ENCODE measurements at places on chromosomes 5 and 9.
A peak's percentile ranks its signal among the peaks of the same experiment; 100 is the strongest.

DNA sequence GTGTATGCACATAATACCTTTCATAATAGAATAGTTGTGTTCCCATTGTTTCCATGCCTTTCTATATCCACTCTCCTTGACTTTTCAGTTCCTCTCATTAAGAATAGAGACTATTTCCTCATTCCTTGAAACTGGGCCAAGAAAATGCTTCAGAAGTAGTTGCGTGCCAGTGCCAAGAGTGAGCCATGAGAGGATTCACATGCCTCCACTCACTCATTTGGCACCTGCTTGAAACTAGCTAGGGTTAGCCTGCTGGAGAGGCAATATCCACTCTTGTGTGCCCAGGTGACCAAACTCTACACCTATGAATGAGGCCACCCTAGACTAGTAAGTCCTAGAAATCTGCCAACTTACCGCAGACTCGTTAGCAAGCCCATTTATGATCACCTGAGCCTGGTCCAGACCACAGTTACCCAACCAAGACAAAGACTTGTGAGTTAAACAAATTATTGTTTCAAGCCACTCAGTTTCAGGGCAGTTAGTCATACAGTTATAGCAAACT lies 276.3 kb downstream of the EPB41L4A start:
- DNase-seq = peak; percentile 78

- no peak for DNase-seq
Measured at GRCh38 chr9:4318326-4318725, 18.5 kb upstream of the GLIS3 start.

GRCh38 chr5:151345187-151345807 lies 2.1 kb downstream of the SLC36A2 start:
- DNase-seq = no peak

DNA sequence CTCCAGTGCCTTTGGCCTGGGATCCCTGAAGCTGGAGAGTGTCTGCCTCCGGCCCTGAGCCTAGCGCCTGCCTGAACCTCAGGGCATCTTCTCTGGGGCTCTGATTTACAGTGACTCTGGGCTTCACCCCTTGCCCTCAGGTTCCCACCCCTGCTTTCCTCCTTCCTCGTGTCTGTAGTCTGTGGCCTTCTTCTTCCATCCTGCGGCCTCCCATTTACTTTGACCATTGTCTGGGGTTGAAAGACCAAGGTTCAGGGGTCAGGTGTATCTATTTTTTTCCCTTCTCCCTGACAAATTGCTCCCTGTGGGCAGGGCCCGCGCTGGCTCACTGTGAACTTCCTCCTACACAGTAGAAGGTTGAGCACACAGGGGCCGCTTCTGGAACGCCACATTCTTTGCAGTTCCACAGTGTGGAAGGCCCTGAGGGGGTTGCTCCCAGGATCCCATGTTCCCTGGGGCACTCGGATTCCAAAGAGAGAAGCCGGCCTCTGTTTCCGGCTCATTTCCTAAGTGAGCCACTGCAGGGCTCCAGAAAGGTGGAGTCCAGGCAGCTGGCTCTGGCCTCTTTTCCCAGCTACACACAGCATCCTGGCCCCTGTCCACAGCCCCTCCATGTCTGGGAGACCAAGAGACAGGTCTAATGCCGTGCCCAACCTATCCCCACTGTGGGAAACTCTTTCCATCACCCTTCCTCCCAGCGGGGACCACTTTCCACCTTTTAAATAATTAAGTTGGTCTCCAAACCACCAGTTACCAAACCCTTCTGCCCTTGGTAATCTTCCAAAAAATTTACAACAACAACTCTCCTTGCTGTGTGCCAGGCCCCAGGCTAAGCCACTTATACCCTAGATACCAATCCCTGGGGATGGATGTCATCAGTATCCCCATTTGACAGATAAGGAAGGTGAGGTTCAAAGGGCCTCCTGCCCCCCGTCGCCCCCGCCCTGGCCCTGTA lies 140.3 kb upstream of the IER5L start:
- no peak for DNase-seq

DNA sequence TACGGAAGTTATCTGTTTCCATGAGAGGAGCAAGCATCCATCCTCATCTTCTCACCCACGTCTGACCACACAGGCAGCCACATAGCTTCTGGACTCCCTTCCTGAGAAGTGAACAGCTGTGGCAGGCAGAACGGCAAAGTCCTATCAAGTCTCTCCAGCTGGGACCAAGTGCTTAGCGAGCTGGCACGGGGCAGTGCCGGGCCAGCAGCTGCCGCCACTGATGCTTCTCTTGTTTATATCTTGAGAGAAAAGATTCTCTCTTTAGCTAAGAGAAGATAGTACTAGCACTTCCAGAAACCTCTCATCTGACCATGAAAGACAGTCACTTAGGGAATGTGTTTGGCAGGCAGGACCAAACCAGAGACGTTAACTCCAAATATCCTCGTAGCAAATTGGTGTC lies 37.2 kb downstream of the PLAC8L1 start:
- no peak for DNase-seq

DNA sequence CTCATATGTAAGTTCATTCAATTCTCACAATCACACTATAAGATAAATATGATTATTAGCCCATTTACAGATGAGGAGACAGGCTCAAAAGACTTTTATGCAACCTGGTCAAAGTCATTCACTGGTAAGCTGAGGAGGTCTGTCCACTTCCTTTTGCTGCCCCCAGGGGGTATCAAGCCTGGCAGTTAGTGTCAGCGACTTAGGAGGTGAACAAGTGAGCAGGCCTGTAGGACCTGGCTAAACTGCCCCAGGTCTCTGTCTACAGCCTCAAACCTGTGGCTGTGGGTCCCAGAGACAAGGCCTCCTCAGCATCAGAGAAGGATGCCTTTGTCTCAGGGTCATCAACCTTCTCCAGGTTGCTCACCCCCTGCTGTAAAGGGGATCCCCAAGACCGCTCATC lies 10.4 kb downstream of the TGFBI start:
- no peak for DNase-seq

GRCh38 chr5:180034564-180034963 lies 37.0 kb downstream of the RNF130 start:
- DNase-seq = peak; percentile 13

DNA sequence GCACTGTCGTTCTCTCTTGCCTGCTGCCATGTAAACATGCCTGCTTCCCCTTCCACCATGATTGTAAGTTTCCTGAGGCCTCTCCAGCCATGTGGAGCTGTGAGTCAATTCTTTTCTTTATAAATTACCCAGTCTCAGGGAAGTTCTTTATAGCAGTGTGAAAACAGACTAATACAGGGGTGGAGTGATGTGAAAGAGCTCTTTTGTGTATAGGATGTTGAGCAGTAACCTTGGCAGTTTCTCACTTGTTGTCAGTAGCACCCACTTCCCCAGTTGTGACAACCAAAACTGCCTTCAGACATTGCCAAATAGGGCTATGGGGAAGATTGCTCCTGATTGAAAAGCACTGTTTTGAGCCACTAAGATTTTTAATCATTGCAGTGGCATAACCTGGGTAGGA lies 552.2 kb upstream of the ZNF462 start:
- no peak for DNase-seq

DNA sequence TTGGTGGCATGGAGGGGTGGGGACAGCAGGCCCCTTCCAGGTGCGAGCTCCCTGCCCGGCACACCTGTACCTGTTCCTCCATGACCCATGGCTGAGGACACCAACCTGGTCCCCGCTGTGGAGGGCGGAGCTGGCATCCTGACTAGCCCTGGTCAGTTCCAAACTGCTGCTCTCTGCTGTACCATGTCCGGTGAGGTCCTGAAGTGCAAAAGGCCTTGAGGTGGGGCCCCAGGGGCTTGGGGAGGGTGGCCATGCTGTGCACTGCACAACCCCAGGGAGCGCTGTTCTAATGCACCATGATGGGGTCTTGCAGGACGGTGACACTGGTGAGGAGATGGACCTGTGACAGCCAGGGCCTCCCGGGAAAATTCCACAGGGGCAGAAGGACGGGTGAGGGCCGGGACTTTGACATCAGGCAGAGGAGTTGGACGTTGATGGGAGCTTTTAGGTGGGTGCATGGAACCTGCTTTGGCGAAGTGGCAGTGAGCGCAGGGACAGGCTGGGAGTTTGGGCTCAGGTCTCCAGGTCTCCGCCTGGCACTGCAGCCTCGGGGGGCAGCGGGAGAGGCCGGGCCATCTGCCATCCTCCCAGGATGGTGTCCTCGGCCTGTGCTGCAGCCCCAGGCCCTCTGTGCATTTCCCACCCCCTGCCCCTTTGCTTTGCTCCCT lies 38.9 kb downstream of the COL5A1 start:
- DNase-seq = no peak

GRCh38 chr9:127588740-127589506 lies 23.2 kb upstream of the STXBP1 start:
- DNase-seq = no peak
